ENCODE measurements at places on chromosomes 13 and 19.

GRCh38 chr19:52170863-52171320 lies 529 bp downstream of the ZNF836 start:
- DNase-seq: peak; percentile 27

DNA sequence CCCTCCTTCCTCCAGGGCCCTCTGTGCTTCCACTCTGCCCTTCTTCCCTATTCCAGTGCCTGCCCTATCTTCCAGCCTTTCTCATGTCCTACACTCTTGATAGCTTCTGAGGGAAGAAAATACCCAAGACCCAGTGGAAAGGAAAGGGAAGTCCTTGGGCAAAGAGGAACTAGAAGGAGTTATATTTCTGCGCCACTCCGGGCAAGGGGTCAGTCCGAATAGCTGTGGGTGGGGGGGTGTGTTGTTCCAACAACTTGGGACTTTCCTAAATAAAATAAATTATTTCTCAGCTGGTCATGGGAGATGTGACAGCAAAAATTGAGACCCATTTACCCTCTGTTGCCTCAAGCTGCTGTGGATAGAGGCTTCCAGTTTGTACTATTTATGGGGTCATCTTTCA lies 23.2 kb downstream of the CABP5 start:
- DNase-seq: no peak

DNA sequence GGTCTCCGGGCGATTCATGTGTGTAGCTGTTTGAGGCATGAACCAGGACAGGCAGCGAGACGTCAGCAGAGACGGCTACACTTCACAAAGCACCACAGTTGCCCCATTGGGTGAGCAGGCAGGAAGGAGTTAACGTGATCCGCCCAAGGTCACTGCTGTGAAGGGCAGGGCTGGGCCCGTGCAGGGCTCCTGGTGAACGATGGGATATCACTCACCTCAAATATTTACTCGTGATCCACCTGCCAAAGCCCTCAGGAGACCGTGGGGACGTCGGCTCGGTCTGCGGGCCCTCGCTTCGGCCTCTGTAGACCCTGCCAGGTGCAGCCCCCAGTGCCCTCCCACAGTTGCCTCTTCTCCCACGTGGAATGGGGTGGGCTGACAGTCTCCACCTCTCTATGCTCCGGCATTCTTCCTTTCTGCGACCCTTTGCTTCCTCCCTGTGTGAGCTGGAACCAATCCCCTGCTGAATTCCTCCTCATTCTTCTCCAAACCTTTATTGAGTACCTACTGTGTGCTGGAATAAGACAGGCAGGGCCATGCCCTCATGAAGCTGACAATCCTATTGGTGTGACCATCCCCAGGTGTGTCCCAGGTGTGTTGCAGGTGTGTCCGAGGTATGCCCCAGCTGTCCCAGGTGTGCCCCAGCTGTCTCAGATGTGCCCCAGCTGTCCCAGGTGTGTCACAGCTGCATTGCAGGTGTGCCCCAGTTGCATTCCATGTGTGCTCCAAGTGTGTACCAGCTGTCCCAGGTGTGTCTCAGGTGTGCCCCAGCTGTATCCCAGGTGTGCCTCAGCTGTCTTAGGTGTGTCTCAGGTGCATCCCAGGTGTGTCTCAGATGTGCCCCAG lies 2.0 kb upstream of the GRK1 start:
- no peak for DNase-seq

DNA sequence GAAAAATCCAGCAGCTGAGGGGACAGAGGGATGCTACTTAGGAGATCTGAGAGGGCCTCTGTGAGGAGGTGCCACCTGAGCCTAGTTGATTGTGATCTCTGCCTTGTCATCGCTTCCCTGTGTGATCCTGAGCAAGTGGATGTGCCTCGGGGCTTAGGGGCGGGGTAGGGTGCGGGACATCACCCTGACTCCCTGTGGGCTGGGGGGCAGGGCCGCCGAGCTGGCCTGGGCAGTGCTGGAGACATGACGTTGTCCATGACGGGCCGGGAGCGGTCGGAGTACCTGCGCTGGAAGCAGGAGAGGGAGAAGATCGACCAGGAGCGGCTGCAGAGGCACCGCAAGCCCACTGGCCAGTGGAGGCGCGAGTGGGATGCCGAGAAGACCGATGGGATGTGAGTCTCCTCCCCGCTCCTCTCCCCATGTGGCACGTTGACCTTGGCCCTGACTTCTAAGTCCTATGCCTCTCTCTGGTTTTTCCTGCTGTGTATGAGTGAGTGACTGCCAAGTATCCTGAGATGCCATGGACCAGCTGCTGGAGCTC lies 8.2 kb upstream of the INAFM1 start:
- no peak for DNase-seq

GRCh38 chr13:38899571-38899970 lies 91.1 kb downstream of the STOML3 start:
- DNase-seq: no peak

GRCh38 chr13:43800828-43801227 lies 14.1 kb upstream of the ENOX1 start:
- DNase-seq: no peak

GRCh38 chr19:17183858-17184321 lies 31.3 kb upstream of the USE1 start:
- no peak for DNase-seq

DNA sequence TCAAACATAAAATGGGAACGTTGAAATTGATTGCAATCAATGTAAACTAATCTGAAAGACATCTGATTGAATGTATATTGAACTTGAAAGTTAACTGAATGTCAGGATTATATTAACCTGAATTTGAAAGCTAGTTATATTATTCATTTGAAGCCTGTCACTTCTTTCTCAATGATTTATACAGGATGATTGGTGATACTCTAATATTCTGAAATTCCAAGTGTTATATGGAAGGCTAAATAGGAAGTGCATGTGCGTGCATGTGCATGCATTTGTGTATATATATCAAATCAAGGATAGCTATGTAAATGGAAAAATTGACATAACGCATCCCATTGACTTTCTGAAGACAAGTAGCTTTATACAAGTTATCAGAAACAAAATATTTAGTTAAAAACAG lies 143.3 kb downstream of the LMO7 start:
- no peak for DNase-seq

DNA sequence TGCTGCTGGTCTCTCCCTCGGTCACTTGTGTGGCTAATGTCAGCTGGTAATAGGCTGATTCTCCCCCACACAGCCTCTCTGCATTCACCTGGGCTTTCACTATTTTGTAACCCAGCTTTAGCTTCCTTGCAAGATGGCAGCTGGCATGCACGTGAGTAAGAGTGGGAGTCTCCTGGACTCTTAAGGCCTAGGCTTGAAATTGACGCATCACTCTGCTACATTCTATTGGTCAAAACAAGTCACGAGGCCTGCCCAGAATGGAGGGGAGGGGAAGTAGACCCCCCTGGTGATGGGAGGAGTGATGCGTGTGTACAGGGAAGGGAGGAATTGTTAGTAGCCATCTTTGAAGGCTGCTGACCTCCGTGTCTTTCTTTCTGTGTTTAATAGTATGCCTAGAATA lies 24.9 kb upstream of the PNMA8B start:
- DNase-seq: no peak

GRCh38 chr19:12912571-12912970 lies 6.5 kb downstream of the SYCE2 start:
- DNase-seq: no peak

GRCh38 chr19:19239675-19240074 lies 27.9 kb downstream of the NCAN start:
- DNase-seq: no peak

DNA sequence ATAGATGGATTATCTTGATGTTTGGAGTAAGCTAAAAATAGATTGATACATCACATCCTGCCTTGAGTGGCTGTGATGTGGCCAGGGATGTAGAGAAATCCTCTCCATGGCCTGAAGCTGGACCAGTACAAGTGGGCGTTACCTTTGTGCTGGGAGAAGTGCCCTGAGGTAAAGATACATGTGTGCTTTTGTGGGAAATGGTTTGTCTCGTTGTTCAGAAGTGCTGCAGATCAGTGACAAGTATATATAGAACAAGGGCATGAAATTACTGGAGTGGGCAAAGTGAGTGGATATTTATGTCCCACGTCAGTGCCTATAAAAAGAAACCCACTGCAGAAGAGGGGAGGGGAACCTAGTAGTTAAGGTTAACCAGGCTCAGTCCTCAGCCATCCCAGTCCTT lies 12.2 kb upstream of the ZNF304 start:
- no peak for DNase-seq

GRCh38 chr13:24788538-24788937 lies 24.6 kb downstream of the RNF17 start:
- DNase-seq: no peak

DNA sequence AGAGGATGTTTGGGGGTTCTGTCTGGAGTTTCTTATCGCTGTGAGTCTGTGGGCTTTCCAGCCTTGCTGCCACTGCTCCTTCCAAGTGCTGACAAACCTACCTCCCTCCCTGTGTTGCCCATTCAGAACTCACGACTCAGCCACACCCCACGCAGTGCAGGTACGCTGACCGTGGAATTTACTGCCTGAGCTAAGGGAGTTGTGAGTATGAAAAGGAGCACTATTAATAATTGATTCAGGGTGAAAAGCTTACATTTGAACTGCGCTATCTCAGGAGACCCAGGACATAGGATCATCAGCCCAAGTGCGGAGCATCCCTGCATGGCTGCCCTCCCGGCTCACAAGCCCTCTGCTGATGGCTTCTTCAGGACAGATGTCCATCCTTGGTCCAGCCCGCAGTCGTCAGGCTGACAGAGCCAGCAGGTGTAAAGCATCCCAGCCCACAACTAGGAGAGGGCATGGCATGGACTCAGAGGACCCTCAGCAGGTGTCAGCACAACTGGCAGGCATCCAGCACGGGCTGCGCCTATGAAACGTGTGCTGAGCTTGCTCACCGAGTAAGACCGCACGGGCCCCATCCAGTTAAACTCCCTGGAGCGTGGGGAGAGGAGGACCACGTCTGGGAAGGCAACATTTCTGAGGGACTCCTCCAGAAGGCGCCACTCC lies 244.0 kb downstream of the COL4A1 start:
- DNase-seq: no peak

GRCh38 chr13:50366488-50367174 lies 351.4 kb downstream of the KCNRG start:
- DNase-seq: no peak

DNA sequence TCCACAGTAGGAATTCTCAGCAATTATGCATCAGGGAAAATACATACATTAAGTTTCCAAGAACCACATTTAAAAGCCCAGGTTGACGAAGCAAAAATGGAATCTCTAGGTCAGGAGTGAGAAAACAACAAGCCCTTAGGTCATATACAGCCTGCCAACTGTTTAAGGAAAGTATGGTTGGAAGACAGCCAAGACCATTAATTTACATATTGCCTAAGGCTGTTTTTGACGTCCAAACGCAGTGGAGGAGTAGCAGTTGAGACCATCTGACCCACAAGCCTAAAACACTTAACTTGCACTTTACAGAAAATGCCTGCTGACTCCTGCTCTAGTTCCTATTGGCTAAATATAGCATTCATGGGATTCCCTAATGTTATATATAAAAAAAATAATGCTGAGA lies 299.0 kb downstream of the ITGBL1 start:
- no peak for DNase-seq

GRCh38 chr13:99374994-99375737 lies 68.0 kb upstream of the GPR183 start:
- DNase-seq: no peak

DNA sequence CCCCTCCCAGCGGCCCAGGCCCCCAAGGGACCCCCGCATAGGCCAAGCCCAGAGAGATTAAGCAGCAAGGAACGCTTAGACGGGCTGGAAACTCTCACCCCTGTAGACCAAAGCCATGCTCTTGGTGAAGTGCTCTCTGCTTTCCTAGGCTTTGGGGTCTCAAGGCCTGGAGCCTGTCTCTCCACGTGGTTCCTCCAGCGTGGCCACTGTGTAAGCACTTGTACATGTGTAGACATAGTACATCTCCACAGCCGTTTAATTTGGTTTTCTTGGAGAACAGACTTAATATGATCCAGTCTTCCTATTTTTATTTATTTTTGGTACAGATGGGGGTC lies 1.1 kb downstream of the NUDT19 start:
- no peak for DNase-seq

- no peak for DNase-seq
Measured at GRCh38 chr19:33241091-33241529, 15.5 kb upstream of the SLC7A10 start.

DNA sequence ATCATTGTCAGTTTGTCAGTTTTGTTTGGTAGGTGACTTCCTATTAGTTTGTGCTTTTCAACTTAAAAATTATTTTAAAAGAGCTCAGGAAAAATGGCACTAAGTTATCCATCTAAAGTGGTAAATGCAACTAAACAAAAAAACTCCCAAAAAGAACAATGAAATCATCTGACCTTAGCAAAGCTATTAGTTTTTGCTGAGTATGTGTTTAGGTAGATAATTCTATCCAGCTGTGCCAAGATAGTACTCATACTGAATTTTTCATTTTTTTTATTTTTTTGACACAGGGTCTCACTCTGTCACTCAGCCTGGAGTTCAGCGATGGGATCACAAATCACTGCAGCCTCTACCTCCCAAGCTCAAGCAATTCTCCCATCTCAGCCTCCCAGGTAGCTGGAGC lies 645.3 kb downstream of the TBC1D4 start:
- no peak for DNase-seq

- peak; percentile 81 for DNase-seq
Measured at GRCh38 chr19:40403262-40403984, 9.8 kb downstream of the PRX start.

GRCh38 chr13:100564444-100565223 lies 24.0 kb downstream of the GGACT start:
- no peak for DNase-seq

- no peak for DNase-seq
Measured at GRCh38 chr19:5287066-5287465, 53.5 kb downstream of the PTPRS start.

GRCh38 chr13:39676315-39676876 lies 20.9 kb downstream of the COG6 start:
- no peak for DNase-seq

GRCh38 chr19:58054901-58055874 lies 3.9 kb upstream of the ZNF135 start:
- no peak for DNase-seq

All from DND-41 (cell line).